ENCODE measurements at places on chromosomes 11 and 22.

GRCh38 chr11:16448123-16448717 lies 91.9 kb upstream of the SOX6 start:
- no peak for DNase-seq

DNA sequence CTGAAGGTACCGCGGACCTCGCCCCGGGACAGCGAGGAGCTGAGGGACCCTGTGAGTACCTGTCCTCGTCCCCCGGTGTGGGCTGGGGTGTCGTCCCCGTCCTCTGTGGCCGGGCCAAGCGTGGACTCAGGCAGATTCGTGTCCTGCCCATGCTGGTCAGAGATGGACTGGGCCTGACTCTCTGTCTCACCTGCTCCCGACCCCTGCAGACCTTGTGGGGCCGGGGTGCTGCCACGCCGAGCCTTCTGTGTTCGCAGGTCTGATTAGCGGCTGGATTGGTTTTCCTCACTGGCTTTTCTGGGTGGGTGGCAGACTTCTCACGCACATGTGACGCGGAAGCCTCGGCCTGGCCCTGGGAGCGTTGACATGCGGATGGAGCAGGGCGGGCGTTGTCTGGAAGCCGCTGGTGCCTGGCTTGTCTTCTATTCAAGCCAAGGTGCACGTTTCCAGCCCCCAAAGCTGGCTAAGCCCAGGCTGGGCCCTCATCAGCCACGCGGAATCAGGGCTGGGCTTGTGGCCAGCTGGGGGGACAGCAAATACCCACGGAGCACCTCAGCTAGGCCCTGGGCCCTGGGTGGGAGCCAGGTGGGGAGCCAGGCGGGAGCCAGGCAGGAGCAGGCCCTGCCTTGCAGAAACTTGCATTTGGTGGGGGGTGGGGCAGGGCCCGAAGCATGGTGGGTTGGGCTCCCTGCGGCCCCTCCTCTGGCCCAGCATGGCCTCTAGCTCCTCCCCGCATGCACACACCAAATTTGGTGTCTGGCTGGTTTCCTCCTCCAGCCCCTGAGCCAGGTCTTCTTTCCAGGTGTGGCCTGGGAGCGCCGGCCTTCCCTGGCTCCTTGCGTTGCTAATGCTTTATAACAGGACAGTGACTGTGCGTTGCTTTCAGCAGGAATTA lies 7.0 kb downstream of the GRAMD4 start:
- DNase-seq = no peak

DNA sequence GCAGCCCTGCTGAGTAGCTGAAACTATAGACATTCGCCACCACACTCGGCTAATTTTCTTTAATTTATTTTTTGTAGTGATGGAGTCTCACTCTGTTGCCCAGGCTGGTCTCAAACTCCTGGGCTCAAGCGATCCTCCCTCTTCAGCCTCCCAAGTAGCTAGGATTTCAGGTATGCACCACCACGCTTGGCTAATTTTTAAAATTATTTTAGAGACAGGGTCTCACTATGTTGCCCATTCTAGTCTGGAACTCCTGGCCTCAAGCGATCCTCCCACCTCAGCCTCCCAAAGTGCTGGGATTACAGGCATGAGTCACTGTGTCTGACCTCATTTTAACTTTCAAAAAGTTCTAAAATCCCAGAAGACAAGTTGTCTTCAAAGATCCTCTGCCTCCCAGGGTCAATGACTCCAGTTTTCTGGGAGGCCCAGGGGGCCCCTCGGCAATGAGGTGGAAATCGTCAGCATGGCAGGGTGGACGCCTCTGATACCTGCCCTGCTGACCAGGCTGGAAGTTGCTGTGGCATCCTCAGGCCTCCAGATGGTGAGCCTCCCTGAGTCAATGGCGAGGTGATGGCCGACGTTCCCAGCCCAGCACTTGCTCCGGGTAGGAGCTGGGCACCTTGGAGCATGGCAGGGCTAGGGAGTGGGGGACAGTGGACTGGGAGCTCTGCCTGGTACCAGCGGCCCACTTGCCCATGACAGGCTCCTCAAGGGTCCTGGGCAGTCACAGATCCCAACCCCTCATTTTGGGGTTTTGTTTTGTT lies 31.1 kb downstream of the RPL3 start:
- DNase-seq = no peak

- DNase-seq = no peak
Observed at GRCh38 chr11:44581246-44581645, 15.8 kb downstream of the CD82 start.

GRCh38 chr11:4826425-4826824 lies 5.3 kb downstream of the OR51F2 start:
- no peak for DNase-seq

DNA sequence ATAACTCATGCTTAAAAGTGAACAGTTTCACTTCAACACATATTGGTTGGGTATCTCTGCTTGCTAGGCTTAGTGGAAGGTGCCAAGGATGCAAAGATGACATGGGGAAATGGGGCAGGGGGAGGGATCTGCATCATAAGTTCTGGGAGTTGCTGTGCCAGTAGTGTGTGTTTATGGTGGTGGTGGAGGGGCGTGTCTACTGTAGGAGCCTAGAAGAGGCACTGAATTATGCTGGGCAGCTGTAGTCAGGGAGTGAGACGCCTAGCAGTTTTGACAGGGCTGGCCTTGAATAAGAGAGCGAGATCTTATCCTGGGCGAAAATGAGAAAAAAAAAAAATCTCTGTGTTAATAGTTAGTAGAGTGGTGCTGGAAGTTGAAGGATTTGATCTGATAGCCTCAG lies 3.0 kb downstream of the ELMOD1 start:
- DNase-seq = no peak

GRCh38 chr11:41789376-41789775 lies 329.9 kb upstream of the LRRC4C start:
- no peak for DNase-seq

- no peak for DNase-seq
Observed at GRCh38 chr11:124839128-124839971, 25.9 kb upstream of the ROBO3 start.

DNA sequence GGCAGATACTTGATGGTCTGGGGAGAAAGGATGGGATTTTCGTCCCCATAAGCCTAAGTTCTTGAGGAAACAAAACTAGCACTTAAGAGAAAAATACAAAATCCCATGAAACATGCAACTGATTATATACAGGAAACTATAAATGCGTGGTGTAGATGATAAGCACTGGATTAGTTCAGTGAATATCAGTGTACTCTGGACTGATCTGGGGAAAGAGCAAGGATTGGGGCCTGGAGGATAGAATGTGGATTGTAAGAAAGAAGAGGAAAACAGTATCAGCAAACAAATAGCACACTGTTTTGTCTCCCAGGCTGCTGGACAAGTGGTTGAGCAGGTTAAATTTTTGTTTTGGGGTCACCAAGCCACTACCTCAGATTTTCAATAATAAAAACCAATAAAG lies 49.8 kb downstream of the DCUN1D5 start:
- DNase-seq = no peak

- DNase-seq = no peak
Observed at GRCh38 chr22:22386602-22387385, 121.7 kb downstream of the ZNF280B start.

GRCh38 chr11:35735903-35736302 lies 73.3 kb downstream of the TRIM44 start:
- DNase-seq = no peak

GRCh38 chr11:77249427-77249826 lies 52.1 kb downstream of the GDPD4 start:
- DNase-seq = no peak

DNA sequence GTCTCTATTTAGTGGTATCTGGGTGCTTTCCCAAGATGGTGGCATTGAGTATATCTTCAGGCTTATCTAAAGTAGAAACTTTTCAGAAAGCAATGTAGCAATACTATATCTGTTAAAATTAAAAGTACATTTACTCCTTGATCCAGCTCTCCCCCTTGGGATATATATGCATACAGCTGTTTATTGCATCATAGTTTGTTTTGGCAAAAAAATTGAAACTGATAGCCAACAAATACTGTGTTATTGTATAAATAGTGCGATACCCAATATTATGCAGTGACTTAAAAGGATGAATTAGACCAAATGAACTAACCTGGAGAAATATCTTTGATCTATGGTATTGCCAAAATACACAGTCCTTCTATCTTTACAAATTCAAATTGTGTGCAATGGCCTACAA lies 8.4 kb upstream of the OR10A3 start:
- no peak for DNase-seq

GRCh38 chr11:567629-568292 lies 7.0 kb downstream of the RASSF7 start:
- DNase-seq = no peak

DNA sequence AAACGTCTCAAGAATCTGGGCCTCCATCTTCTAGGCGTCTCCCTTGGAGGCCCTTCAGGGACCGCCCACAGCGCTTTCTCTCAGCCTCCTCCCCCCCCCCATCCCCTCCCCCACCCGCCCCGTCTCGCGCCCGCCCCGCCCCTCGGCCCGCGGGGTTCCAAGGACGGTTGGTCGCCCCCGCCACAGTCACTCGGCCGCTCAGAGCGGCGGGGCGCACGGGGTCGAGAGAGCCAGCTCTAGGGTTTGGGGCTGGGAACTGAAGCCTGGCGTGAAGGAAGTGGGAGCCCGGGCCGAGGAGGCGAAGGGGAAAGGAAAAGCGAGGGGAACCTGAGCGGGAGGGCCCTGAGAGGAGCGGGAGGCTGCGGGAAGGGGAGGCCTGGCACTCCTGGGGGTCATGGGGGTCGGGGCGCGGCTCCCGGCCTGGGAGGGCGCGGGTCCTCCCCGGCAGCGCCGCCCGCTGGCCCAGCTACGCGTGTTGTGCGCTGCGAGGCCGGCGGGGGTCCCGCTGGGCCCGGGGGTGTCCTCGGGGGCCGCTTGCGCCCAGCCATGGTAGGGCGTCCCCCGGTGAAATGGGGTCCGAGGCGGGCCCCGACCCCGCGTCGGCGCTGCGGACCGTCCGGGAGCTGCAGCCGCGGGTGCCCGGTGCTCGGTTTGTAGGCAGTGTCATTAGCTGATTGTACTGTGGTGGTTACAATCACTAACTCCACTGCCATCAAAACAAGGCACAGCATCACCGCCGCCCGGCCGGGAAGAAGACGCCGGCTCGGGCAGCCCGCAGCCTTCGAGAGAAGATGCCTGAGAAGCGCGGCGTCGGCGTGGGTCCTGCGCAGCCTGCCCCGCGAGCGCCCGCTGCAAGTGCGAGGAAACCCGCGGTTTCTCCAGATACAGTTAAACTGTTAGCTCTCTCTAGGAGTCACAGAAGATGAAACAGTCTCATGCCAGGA lies at the start of gene BTG4:
Gene BTG4 (minus strand): TSS at position 91 of the 944 bp plus-strand sequence. CDS start 13,610 bp downstream, outside the sequence.
- no peak for DNase-seq

DNA sequence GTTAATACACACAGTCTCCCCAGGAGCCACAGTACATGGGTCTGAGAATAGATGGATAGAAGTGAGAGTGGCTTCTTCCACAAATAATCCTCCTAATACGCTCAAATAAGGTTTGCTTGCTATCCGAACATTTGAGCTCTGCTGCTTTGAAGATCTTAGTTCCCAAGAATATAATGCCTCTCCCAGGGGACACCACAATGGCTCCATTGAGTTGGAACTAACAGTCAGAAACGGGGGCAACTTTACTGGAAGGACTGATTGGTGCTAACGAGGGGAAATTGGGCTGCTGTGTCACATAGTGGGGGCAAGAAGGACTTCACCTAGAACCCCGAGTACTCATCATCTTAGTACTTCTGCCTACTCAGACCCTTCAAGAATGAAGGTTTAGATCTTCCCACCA lies 66.2 kb downstream of the IGLL5 start:
- no peak for DNase-seq

- no peak for DNase-seq
Observed at GRCh38 chr11:203945-204586, 3.1 kb downstream of the BET1L start.

GRCh38 chr11:93278976-93279375 lies 51.6 kb upstream of the DEUP1 start:
- no peak for DNase-seq

DNA sequence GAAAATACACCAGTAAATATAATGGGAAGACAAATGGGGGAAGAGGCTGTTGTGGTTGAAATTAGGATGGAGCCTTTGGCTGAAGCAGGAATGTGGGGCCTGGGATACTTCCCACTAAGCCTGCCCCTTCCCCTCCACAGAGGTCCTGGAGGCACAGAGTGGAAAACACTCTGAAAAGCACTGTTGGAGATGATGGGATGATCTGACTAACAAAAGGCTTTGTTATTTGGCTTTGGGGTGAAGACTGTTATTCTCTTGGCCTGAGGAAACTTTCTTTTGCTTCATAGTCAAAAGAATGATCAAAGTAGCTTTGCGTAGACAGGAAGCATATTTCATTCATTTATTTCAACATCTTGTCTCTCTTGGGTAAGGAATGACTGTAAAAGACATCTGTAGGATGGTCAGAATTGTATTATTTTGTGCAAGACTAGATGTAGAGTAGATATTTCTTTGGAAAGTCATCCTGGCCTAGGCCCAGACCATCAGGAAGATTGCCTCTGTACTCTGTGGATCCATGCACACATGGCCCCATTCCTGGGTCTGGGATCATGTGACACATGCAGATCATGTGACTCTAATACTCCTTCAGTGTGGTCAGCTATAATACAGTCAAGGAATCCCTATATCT lies 111.4 kb downstream of the SPON1 start:
- DNase-seq = no peak

GRCh38 chr11:44632466-44633123 lies 67.1 kb downstream of the CD82 start:
- no peak for DNase-seq

DNA sequence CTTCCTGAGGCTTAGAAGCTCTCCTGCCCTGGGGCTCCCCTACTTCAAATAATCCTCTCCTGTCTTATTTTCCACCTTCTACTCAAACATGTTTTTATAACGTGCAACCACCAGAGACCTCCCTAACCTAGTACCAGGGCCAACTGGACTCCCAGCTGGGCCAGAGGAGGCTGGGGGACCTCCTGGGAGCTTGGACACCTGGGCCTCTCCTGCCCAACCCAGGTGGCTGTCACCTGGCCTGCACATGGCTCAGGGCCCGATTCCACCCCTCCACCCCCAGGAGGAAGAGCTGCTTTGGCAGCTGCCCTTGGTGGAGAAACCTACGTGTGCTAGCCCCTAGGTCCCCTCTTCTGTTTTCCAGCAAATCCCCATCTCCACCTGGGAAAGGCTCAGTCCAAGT lies 105.2 kb downstream of the ABTB2 start:
- no peak for DNase-seq

GRCh38 chr11:9625162-9625561 lies 38.7 kb upstream of the SWAP70 start:
- DNase-seq = no peak

- DNase-seq = no peak
Observed at GRCh38 chr11:72321381-72321996, 77.5 kb upstream of the PHOX2A start.

Data from DMS 273 treated with DMSO at 0.1 percent for 48 hours (cell line).